NCI-H1092 treated with DMSO at 0.1 percent for 48 hours (cell line): ENCODE measurements at places on chromosomes 12 and 14.

GRCh38 chr12:43159506-43159905, 392.5 kb downstream of the ADAMTS20 start:
- DNase-seq: no peak

GRCh38 chr14:38547961-38548490, 292.1 kb upstream of the CLEC14A start:
- DNase-seq: no peak

DNA sequence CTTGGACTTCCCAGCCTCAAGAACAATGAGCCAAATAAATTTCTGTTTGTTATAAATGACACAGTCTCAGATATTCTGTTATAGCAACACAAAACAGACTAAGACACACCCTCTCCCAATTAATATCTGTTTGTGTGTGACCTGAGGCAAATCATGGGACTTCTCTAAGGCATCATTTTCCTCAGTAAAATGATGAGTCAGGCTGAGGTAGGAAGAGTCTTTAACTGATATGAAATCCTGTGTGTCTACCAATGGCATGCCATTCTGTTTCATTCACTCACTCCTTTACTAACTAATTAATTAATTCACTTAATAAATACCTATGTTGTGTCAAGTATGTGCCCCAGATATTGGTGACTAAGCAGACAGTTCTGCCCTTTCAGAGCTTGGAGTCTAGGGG, 258.4 kb upstream of the CRY1 start:
- no peak for DNase-seq

DNA sequence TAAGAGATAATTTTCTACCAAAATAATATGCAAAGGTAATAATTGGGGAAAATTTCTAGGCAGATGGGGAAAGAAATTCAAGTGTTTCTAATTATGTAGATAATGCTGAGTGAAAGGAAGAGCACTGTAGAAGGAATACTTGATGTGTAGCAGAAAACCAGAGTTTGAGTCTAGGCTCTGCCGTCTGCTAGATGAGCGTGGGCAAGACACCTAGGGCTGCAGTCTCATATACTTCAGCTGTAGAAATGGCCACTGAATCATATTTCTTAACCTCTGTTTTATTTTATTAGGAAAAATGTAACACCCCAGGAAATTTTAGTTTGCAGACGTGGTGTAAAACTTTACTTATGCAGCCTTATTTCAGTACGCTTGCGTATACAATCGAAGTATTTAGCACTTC, 59.8 kb upstream of the SLC38A2 start:
- no peak for DNase-seq

GRCh38 chr12:124862768-124863415, 772 bp downstream of the SCARB1 start:
- peak; percentile 13 for DNase-seq

DNA sequence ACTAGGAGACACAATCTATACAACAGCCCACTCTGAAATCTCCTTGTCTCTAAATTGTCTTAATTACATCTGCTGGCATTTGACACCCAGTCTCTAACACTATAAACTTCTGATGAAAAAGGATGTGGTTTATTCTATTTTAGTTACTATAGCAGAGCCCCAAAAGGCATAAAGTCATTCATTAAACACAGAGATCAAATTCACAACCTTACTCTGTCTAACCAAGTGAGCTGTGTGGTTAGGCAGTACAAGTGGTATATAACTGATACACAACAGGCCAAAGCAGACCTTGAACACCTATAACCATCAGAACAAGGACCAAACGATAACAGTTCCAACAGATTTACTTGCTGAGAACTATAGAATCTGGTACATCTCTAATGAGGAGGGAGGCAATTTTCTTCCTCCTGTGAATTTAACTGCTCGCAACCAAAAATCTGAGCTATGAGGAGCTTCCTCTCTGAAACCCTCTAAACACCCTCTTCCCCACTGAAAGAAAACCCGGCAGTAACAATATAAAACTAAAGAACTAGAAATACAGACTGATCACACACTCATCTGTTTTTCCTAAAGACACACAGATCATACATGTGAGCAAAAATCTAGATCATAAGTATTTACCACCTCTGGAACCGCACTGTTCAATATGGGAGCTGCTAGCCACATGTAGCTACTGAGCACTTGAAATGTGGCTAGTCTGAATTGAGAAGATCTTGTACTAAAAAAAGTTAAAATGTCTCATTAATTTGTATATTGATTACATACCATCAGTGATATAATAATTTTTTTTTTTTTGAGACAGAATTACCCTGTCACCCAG, 17.7 kb downstream of the SPPL3 start:
- no peak for DNase-seq

- DNase-seq: no peak
Observed at GRCh38 chr12:130701402-130701744, 14.7 kb downstream of the RIMBP2 start.

DNA sequence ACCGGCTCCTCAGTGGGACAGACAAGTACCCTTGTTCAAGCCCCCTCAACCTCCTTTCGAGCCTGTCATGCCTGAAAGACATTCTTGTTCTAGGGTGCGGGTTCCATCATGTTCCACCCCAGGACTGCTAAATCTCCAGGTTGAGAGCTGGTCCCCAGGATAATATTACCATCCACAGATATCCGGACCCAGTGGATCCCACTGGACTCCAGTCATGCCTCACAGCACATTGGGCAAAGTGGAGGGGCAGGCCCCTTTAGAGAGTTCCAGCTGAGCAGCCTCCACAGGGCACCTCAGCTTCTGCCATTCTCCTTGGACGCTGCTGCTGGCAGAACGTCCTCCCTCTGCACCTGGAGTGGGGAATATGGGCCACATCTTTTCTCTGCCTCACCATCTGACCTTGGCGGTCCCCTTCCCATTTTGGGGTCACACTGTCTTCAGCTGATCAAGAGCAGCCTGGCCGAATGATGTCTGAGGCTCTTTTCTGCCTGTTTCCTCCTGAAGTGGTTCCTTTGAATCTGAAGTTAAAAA, 137.4 kb downstream of the BCL11B start:
- no peak for DNase-seq

DNA sequence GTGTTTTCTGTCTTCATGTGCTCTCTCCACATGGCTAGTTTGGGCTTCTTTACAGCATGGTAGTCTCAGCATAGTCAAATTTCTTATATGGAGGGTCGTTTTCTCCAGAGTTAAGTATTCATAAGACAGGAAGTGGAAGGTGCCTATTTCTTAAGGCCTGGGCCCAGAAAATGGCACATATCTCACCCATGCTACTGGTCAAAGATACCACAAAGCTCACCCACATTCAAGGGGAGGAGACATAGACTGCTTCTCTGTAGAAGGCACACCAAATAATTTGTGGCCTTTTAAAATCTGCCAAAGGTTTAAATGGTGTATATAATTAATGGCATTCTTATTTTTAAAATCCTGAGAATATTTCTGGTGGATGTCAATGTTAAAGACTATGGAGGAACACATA, 44.8 kb downstream of the CCDC91 start:
- DNase-seq: no peak
